RWPE1 (cell line): ENCODE measurements at places on chromosomes 5 and 9.

GRCh38 chr5:77210091-77210963, at the start of gene PDE8B:
TSS of gene PDE8B (plus strand) at chr5:77210680. CDS start at chr5:77210926, 246 bp downstream.
- DNase-seq: no peak

DNA sequence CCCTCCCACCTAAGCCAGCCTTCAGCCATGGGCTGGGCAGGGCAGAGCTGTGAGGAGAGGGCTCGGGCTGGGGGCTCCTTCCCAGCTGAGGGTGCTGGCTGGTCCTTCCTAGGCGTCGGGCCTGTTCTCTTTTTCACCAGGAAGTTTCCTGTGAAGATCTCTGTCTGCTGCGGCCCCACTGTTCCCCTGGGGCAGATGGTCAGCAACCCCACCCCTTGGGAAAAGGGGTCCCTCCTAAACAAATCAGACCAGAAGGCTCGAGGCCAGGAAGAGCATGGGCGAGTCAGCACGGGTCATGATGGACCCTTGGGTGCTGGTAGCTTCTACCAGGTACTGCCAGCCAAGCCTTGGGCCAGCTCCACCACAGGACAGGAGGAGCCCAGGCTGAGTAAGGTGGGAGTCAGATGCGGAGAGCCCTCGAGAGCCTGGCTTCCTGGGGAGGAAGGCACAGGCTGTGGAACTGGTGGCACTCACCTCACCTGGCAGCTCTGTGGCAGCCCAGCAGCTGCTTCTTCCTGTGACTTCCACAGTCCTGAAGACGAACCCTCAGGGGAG, 3.5 kb downstream of the CACNA1B start:
- DNase-seq: no peak

GRCh38 chr9:127640908-127641545, 28.9 kb downstream of the STXBP1 start:
- DNase-seq: no peak

DNA sequence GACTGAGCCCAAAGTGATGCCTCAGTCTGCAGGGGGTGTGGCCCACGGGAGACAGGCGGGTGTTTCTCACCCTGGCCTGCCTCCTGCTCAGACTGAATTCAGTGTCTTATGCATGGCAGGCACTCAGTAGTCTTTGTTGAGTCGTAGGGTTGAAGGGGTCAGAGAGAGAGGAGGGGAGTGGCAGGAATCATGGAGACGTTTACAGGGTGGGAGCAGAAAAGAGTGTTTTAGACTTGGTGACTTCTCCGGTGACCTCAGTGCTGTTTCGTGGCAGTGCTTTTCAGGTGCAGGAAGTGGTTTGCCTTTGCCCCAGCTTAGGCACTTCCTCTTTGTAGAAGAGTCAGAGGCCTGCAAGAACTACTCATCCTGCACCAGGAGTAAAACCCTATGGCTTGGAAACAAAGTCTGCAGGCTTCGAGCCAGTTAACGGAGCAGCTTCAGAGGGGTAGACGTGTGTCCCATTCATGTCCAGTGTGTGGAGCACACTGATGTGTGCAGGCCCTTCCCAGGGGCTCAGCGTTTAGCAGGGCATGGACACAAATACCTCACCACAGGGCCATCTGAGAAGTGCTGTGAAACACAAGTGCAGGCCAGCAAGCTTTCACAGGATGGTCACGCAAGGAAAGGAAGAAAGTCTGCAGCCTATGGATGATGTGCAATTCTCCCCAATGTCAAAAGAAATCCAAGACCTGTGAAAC, 24.5 kb upstream of the SEMA4D start:
- no peak for DNase-seq

- no peak for DNase-seq
Observed at GRCh38 chr5:35364350-35364749, 134.1 kb upstream of the PRLR start.

DNA sequence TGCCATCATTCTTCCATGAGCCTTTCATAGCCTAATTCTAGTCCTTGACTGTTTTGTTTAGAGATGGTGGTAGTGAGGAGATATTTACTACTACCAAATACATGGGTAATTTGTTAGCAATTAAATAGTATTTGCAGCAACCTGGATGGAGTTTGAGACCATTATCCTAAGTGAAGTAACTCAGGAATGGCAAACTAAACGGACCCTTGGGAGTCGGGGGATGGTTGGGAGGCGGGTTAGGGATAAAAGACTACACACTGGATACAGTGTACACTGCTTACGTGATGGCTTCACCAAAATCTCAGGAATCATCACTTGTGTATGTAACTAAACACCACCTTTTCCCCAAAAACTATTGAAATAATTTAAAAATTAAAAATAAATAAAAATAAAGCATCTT, 809.2 kb upstream of the ZNF608 start:
- DNase-seq: no peak

GRCh38 chr5:140251527-140251973, 51.4 kb downstream of the PFDN1 start:
- peak; percentile 66 for DNase-seq

DNA sequence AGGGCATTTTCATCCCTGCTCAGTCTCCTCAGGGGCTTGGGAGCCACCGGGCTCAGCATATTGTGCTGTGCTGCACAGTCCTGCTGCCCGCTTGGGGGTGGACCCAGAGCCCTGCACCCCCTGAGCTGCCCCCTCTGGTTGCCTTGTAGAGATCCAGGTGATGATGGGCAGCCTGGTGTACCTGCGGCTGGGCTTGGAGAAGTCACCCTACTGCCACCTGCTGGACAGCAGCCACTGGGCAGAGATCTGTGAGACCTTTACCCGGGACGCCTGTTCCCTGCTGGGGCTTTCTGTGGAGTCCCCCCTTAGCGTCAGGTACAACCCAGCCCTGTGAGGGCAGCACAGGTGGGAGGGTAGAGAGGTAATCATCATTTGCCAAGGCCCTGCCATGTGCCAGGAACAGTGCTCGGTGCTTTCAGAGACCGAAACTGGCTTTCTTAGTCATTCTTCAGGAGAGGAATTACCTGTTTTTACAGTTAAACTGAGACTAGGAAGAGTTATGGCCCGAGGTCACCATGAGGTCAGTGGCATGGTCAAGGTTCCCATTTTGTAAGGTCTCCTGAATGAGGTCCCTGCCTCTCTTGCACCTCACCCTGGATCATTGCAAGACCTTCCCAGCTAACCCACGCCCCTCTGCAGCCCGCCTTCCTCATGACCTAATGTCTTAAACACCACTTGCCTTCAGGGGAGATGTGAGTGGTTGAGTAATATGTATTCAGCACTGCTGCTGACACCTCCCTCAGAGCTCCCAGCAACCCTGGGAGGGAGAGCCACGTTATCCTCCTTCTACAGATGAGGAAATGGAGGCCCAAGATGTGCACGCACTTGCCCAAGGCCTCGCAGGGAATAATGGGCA, 7.5 kb downstream of the NHP2 start:
- peak; percentile 88 for DNase-seq

DNA sequence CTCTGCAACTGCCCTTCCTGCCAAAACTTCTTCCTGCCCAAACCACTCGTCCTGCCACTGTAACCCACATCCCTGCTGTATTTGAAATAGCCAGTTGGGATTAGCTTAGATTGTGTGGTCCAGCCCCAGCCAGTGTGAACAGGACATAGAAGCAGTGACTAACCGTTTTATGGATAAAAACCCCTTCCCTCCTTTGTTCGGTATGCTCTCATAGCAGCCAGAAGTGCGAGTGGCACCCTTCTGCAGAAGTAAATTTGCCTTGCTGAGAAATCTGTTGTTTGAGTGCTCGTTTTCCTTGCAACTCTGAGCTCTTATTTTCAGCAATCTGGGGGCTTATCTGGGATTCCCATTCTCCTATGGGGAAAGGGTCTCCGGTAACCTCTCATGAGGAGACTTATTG, 470.0 kb downstream of the PRDM9 start:
- DNase-seq: no peak

- no peak for DNase-seq
Observed at GRCh38 chr5:170067574-170068170, 38.0 kb upstream of the FOXI1 start.

DNA sequence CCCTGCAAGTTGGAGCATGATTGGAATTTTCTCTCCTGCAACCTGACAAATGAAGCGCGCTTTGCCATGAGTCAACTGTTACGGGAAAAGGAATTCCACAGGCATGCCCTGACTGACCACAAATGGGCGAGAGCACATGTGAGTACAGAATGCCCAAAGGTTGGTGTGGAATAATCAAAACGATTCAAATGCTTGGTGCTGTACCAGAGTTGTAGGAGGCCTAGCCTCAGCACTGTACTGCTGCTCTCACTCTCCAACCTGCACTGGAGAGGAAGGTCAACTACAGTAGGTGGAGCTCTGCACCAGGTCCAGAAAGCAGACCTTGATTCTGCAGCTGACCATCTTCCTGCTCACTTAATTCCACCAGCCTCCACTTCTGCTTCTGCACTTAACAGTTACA, 406.9 kb upstream of the ACTBL2 start:
- DNase-seq: peak; percentile 94

- no peak for DNase-seq
Observed at GRCh38 chr9:7974335-7974960, 174.9 kb upstream of the DMAC1 start.

DNA sequence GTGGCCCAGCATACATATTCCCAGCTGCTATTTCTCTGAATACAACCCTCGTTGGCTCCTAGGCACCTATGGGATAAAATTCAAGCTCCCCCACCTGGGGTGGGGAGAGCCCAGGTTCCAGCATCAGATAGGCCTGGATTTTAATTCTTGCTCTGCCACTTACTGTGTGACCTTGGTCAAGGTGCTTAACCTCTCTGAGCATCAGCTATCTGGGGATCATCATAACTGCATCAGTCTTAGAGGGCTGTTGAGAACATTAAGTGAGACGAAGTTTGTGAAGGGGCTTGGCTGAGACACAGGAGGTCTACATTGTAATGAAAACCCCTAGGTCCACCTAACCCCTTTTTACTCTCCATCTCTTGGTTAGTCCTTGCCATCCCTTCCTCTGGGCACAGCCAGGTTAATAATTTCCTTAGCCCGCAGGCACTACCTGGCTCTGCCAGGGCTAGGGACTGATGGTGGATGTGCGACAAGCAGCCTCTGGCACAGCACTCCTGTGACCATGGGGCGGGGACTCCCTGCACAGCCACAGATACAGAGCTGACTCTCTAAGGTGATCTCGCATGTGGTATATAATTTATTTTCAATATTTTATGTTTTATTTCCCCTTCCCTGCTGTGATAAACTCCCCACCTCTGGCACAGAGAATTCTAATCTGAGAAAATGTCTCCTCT, 68.7 kb downstream of the CRB2 start:
- DNase-seq: no peak

- DNase-seq: no peak
Observed at GRCh38 chr9:123300554-123300953, 32.2 kb upstream of the STRBP start.

- DNase-seq: peak; percentile 75
Observed at GRCh38 chr9:129570450-129571297, 50.2 kb downstream of the C9orf50 start.

DNA sequence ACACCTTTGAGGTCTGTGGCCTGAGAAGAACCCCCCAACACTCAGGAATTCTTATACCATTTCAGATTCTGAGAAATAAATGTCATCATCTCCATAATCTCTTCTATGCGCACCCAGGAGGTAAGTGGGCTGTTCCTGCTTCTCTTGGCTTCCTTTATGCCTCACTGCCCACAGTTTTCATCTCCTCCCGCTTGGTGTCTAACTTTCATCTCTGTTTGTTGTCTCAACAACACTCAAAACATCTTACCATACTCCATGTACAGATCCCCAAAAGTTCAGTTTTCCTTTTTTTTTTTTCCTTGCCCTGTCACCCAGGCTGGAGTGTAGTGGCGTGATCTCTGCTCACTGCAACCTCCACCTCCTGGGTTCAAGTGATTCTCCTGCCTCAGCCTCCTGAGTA, 170.2 kb upstream of the FREM1 start:
- DNase-seq: no peak

GRCh38 chr5:124962735-124963134, 216.3 kb upstream of the ZNF608 start:
- DNase-seq: no peak

DNA sequence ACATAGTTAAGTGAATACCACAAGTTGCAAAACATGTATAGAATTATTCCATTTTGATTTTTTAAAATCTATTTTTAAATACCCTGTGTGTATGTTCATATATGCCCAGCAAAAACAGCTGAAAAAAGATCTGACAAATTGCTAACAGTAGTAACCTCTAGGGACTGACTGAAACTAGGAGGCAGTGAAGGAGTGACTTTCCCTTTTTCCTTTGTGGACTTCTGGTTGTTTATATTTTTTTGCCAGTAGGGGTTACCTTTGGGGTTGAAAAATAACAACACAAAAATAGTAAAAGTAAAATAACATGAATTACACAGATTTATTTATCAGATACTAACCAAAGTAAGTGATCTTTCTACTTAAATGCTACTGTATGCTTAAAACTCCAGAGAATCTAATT, 2.9 kb downstream of the MEGF9 start:
- no peak for DNase-seq

DNA sequence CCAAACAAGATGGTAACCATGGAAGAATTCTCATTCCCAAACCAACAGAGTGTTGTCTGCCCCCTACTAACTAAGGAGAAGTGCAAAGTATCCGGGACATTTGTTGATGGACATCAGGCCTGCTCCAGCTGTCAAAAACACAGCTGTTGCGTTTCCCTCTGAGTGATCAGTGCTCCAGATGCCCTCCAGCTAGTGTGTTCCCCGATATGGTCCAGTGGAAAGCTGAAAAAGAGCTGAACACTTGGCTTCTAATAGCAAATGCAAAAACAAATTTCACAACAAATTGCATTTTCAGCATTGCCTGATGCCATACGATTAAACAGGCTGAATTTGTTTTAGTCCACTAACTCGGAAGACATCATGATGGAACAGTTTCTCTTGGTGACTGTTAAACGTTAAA, 1398.7 kb downstream of the PTPRD start:
- no peak for DNase-seq

- DNase-seq: peak; percentile 68
Observed at GRCh38 chr5:143870871-143871632, 59.1 kb downstream of the HMHB1 start.

GRCh38 chr5:156147261-156147943, 179.6 kb upstream of the SGCD start:
- no peak for DNase-seq

- DNase-seq: no peak
Observed at GRCh38 chr9:33468797-33469621, 4.7 kb downstream of the NOL6 start.

DNA sequence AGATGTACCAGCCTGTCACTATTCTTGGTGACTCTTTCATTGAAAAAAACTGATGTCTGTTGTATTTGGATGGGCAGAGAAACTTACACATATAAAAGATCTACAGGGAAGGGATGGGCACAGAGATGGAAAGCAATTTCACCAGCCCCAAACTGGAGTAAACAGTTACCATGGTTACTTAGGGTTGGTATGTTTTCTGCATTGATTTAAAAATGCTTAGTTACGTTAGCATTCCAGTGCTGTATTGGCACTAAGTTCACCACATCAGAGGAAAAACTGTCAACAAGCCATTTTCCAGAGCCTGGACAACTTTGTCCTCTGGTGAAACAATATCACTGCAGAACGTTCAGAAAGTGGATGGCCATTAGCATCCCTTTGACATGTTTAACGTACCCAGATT, 28.0 kb downstream of the MARCHF3 start:
- DNase-seq: no peak

- DNase-seq: no peak
Observed at GRCh38 chr5:50887889-50888633, 221.6 kb downstream of the PARP8 start.
